Activated CD4-positive, alpha-beta T cell treated with anti-CD3 and anti-CD28 coated beads, Interleukin-2, amount 10 ng/mL, durations not matched to agents 7 days and 5 days (primary cell): ENCODE measurements at places on chromosomes 1 and 21.

GRCh38 chr1:222663431-222663934, 45.6 kb downstream of the MIA3 start:
- DNase-seq: no peak

GRCh38 chr21:27359141-27359540, 392.3 kb upstream of the ADAMTS5 start:
- no peak for DNase-seq

DNA sequence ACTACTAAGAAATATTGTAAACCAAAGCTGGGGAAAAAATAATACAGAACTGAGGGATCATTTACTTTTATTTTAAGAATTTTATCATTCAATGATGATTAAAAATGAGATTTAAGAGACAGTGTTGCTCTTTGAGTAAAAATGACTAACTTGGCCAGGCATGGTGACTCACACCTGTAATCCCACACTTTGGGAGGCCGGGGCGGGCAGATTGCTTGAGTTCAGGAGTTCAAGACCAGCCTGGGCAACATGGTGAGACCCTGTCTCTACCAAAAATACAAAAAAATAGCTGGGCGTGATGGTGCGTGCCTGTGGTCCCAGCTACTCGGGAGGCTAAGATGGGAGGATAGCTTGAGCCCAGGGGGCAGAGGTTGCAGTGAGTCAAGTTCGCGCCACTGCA, 21.8 kb upstream of the PLEKHO1 start:
- DNase-seq: no peak

DNA sequence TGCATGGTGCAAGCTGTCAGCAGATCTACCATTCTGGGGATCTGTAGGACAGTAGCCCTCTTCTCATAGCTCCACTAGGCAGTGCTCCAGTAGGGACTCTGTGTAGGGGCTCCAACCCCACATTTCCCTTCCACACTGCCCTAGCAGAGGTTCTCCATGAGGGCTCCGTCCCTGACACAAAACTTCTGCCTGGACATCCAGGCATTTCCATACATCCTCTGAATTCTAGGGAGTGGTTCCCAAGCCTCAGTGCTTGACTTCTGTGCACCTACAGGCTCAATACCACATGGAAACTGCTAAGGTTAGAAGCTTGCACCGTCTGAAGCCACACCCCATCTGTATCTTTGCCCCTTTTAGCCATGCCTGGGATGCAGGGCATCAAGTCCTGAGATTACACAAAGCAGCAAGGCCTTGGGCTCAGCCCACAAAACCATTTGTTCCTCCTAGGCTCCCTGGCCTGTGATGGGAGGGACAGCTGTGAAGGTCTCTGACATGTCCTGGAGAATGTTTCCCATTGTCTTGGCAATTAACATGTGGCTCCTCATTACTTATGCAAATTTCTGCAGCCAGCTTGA, 117.0 kb upstream of the NFIA start:
- DNase-seq: no peak

GRCh38 chr1:26704629-26705028, 8.8 kb downstream of the ARID1A start:
- no peak for DNase-seq
